ENCODE measurements at places on chromosomes 1 and 21. TPM values are rescaled to one million over a fixed set of nuclear protein-coding genes. Genes with fewer than 3 reads are reported as not detected.

CFHR4 gene
- total RNA-seq, result not detected

HSPA6 gene
- total RNA-seq, result 4.9 TPM

OR2T35 gene
- not detected for total RNA-seq

TMCO1 gene
- 83.3 TPM for total RNA-seq

FNDC10 gene
- 11.8 TPM for total RNA-seq

SLC5A3 gene
- total RNA-seq, result 41.2 TPM

RXFP4 gene
- total RNA-seq, result not detected

GRCh38 chr1:44808938-44809917 is 905 bp downstream of the BTBD19 start:
- DNase-seq, result peak; percentile 88

- no peak for DNase-seq
These were observed 7.5 kb upstream of the PSEN2 start for GRCh38 chr1:226862890-226863289.

GRCh38 chr1:5479876-5480646 is 512.2 kb downstream of the NPHP4 start:
- DNase-seq, result no peak

GRCh38 chr1:77688939-77689338 is 6.5 kb upstream of the ZZZ3 start:
- no peak for DNase-seq

DNA sequence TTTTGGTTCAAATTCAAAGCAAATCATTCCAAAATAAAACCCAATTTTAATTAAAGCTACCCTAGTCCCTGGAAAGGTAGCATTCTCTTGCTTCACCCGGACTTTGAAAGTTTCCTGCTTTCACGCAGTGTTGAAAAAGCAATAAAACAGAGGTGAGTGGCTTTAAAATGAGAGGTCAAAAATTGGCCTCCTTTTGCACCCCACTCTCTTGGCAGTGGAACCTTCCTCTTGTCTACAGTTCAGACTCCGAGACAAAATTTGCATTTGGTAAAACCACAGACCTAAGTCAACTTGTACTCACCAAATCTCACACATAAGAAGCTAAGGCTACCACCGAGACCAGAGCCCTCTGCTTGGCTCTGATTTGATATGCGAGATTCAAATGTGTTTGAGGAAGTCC is 252.7 kb downstream of the TTLL7 start:
- no peak for DNase-seq

- no peak for DNase-seq
These were observed 16.0 kb upstream of the OVAAL start for GRCh38 chr1:180542838-180543145.

DNA sequence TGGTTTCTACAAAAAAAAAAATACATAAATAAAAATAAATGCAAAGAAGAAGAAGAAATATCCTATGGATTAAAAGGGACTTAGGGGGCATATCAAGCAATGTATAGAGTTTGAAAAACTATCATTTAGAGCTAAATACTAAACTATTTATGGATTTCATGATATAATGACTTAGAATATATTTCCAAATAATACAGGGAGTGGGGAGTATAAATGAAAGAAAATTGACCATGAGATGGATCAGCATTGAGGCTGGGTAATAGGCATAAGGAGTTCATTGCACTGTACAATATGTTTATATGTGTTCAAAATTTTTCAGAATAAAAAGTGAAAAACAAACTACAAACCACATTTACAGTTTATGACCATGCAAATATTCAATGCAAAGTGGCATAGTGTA is 18.8 kb downstream of the NHLH2 start:
- no peak for DNase-seq

DNA sequence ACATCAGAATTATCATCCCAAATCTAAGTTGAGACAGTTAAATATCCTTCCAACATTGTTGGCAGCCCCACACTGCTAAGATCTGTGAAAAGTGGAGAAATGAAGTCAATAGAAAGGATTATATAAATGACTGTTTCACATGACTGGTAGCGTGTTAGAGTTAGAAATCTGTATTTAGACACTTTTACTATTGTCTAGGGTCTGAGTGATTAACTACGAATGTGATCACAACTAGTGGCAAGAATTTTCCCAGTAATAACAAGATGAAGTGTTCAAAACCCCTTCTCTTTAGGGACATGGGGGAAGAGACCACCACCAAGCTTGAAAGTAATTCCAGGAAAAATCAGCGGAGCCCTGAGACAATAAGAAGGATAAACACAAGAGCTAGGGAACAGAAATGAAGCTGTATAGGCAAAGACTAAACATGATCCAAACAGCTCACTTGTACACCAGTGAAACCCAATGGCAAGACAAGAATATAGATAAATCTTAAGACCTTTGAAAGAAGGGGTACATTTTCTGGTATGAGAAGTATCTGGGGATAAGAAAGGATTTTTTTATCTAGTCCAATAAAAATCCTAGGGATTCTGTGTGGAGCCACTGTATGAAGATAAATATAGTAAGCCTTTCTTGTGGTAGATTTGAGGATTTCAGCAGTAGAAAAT is 646.6 kb upstream of the USP24 start:
- no peak for DNase-seq

DNA sequence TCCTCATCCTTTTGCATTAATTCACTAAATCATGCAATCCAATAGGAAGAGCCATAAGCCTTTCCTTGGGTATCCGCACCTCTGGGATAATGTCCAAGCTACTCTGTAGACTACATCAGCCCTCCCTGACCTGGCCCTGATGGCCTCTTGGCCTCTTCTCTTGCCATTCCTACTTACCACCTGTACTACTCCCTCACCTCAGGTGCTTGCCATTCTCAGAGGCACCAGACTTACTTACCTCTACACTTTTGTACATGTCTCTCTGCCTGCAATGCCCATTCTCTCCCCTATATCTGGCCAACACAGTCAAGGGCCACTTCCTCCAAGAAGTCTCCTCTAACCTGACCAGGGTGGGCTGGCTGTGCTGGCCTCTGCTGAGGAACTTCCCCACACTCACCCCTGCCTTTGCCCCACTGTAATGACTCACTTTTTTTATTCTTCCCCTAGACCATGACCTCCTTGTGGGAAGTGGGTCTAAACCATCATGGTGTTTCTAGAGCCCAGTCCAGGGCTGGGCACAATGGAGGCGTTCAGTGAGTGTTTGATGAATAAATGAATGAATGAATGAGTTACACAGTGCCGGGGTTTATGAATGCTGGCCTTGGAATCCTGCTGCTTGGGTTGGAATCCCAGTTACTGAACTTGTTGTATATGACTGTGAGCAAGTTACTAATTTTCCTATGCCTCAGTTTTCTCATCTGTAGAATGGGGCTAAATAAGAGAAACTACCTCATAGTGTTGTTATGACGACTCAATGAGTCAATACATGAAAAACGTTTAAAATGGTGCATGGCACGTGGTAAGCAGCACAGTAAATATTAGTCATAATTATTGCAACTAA is 179.8 kb downstream of the FOXD2 start:
- DNase-seq, result no peak

- no peak for DNase-seq
These were observed at the start of gene DCDC2B for GRCh38 chr1:32208891-32209328. Gene DCDC2B (plus strand): TSS chr1:32209089. CDS start chr1:32209094, 5 bp downstream.

DNA sequence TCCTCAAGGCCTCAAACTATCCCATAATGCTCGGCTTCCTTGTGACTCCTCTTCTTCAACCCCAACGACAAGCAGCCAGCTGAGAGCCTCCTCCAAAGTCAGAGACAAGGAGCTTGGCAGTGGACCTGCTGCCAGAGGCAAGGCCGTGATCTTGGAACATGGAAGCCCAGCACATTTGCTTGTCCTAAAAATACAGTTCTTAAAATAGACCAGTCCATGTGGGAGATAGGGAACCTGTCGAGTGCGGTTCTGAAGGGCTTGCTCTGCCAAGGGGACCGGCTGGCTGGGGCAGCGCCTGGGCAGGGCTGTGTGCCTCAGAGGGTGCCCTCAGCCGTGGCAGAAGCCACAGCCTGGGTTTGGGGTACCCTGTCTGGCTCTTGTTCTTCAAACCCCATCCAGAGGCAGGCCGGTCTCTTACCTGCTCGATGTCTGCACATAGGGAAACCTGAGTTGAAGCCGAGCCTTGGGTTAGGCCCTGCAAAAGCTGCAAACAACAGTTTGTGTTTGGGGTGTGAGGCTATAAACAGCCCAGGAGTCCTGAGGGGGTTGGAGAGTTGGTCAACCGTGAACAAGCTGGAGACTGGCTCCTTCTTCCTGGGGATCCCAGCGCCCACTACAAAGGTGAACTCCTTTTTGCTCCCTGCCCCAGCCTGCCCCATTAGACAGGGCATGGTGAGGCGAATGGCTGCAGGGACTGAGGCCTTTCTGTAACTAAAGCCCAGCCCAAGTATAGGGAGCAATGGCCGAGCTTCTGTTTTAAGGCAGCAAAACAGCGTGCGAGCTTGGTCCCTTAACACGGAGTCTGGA is 228.8 kb downstream of the CAMTA1 start:
- DNase-seq, result no peak

DNA sequence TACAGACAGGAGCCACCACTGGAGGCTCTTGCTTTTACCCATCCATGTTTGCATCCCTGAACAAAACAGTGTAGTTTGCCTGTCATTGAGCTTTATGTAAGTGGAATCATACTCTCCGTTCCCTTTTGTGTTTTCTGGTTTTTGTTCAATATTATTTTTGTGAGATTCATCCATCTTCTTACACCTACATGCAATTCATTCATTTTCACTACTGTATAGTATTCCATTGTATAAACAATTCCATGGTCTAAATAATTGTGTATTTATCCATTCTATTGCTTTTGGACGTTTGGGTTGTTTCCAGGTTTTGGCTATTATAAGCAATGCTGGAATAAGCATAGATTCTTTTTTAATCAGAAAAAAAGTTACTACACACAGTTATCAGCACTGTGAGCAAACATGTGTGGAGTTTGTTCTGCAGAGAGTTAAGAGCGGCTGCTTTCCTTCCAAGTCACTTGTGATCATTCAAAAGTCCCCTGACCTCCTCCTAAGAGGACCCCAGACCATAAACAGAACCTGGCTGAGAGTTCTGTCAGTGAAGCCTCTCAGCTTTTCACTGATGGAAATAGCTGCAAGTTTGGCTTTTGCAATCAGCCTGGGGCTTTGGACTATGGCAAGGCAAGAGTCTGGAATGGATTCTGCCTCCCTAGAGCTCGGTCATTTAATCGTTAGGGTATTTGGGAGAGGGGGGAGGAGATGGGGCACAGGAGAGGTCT is 5.1 kb upstream of the GPR157 start:
- DNase-seq, result no peak

DNA sequence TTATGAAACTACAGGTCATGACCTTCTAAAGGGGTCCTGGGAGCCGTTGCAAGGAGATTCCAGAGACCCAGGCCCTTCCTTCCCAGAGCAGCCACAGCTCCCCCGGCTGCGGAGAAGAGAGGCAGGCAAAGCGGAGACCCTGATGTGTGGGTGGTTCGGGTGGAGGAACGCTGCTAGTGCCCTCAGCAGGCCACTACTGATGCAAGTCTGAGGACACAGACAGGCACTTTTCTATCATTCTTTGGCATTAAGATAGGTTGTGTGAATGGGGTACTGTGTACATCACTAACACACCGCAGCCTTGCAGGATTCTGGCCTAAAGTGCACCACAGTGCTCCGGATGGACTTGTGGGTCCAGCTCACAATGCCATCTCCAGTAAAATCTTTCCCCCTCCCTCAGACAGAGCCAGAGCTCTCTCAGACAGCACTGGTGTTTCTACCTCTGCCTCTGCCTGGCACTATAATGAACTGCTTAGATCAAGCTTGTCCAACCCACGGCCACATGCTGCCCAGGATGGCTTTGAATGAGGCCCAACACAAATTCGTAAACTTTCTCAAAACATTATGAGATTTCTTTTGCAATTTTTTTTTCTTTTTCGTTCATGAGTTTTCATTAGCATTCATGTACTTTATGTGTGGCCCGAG is 121.4 kb downstream of the TGFBR3 start:
- DNase-seq, result no peak

- no peak for DNase-seq
These were observed 21.7 kb upstream of the RGS16 start for GRCh38 chr1:182625719-182626504.

- DNase-seq, result peak; percentile 72
These were observed 862 bp upstream of the DIPK1A start for GRCh38 chr1:92961896-92962752.

GRCh38 chr1:224689374-224689773 is 73.3 kb downstream of the CNIH3 start:
- DNase-seq, result no peak

- DNase-seq, result no peak
These were observed 23.8 kb downstream of the FAM89A start for GRCh38 chr1:231016234-231016633.

DNA sequence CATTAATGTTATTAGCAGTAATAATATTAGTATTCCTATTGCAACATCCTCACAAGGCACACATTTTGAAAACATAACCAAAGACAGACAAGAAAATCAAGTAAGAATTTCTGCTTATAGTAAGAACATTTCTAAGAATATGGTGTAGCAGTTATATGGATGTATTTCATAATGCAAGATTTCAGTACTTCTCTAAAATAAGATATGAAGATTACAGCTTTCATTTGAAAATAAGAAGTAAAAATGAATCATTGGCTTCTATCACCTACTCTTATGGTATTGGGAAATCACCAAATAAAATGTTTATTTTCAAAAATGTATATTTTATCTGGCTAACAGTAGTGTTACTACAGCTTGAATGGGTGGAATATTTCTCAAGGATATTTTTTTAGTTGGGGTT is 103.8 kb upstream of the USP25 start:
- DNase-seq, result no peak

DNA sequence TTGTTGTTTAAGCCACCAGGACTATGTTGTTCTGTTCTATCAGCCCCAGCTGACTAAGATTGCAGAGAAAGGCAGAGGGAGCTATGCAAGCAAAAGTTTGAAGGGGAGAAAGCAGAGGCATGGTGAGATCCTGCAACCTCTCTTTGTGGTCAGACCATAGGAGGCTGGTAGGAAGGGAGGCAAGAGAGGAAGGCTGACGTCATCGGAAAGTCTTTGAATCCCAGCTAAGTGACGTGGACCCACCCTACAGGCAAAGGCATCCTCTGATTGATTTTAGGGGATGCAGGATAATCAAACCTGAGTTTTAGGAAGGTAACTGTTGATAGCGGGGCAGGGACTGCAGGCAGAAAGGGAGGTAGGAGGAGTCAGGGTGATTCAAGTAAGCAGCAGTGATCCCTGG is 23.3 kb upstream of the TNNI1 start:
- DNase-seq, result no peak

DNA sequence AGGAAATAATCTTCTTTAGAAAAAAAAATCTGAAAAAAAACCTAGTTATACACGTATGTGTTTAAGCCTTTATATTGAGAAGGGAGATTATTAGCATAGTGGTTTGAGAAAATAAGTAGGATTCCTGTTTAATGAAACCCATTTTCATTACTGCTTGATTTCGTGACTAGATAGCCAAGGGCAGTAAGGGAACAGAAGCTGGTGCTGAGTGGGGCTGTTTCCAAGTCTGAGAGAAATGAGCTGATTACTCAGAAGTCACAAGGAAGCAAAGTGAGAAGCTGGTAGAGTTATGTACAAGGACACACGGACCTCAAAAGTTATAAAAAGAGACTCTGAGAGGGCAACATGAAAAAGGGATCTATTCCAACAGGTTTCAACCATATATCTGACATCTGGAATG is 256.5 kb downstream of the TTLL7 start:
- no peak for DNase-seq

- DNase-seq, result no peak
These were observed 577.6 kb downstream of the MATN1 start for GRCh38 chr1:30145723-30146303.

GRCh38 chr1:54200519-54200997 is 591 bp downstream of the MRPL37 start:
- no peak for DNase-seq
